ENCODE measurements at places on chromosomes 12 and 14.
A peak's percentile ranks its signal among the peaks of the same experiment; 100 is the strongest.

DNA sequence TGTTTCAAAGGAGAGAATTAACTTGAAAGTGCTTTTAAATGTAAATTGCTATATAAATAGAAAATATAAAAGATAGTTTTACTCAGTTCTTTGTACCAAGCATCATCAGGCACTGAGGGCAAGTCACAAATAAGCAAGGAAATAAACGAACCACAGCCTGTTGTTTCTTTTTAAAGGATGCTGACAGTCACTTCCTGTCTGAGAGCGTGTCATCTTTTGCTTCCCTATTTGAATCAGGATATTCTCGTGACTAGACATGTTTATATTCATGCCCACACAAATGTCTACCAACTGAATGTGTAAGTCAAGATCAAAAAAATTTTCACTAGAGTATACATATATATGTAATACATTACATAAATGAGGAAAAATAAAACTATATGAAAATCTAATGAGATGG is 31.4 kb upstream of the SLC2A13 start:
- DNase-seq = peak; percentile 73

- DNase-seq = no peak
Observed at GRCh38 chr12:104422441-104422840, 34.3 kb upstream of the CHST11 start.

DNA sequence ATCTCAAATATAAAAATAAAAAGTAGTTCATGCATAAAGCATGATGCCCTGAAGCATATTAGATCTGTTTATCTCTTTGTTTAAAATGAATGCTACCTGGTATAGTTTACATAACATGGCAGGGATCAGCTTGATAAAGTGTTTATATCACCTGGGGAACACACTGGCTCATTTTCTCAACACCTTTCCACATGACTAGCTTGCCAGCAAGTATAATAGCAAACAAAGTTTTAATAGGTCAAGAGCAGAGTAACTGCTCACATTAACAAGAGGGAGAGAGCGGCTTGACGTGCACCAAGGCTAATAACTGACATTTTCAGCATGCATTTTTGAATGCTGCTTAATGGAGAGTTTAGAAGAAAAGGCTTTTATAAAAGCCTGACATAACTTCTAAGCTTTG is 246.4 kb downstream of the EGLN3 start:
- no peak for DNase-seq

DNA sequence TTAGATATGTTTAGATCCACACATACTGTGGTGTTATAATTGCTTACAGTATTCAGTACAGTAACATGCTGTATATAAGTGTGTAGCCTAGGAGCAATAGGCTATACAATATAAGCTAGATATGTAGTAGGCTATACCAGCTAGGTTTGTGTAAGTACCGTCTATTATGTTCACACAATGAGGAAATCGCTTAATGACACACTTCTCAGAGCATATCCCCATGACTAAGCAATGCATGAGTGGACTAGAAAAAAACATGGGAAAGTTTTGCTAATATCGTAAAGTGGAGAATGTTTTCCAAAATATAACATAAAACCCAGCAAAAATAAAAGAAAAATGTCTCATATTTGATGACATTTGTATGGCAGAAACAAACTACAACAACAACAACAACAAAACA is 27.3 kb downstream of the AKAP3 start:
- DNase-seq = no peak

GRCh38 chr14:63745858-63746425 is 18.1 kb upstream of the SGPP1 start:
- DNase-seq = peak; percentile 21

- peak; percentile 74 for DNase-seq
Observed at GRCh38 chr12:52870361-52871290, 21.8 kb upstream of the KRT78 start.

DNA sequence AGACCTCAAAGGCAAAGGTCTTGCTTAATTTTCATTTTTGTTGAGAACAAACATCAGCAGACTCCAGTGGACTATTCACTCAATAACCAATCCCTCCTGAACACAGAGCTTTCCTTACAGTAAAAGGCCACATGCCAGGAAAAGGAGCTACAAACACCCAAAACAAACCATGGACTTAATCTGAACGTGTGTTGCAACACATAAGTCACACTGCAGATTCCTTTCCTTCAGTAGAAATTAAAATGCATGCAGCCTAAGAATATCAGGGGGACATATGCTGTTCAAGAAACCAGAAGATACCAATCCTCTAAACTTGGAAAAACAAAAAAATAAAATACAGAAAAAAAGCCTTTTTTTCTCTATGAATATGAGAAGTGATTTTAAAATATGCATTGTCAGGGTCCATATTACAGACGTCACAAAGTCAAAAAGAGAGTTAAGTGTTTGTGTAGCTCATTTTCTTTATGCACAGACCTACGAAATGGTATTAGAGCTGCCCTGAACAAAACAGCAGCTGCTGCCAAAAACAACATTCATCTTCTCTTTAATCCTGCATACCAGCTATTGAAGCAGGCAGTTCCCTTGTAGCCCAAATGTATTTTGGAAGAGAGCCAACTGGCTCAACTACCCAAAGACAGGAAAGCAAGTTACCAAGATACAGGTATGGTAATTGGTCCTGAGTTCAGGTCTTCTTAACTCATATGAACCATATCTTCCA is 26.2 kb downstream of the KITLG start:
- no peak for DNase-seq

- no peak for DNase-seq
Observed at GRCh38 chr14:80956102-80956501, 681 bp downstream of the TSHR start.

DNA sequence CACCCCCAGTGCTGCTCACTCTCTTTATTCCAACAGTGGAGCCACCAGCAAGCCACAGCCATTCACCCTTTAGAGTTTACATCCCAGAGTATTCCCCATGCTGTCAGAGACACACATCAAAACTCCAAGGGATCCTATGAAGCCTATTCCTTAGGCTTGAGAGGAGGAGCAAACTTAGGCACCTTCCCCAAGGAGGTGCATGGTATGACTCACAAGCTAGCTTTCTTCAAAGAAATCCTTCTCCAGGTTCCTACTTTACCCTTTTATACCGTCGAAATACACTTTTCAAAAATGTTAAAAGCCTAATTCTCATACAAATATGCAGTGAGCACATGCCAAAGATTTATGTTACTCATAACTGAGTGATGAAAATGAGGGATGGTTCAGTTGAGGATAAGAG is 175.4 kb downstream of the ETNK1 start:
- DNase-seq = no peak

DNA sequence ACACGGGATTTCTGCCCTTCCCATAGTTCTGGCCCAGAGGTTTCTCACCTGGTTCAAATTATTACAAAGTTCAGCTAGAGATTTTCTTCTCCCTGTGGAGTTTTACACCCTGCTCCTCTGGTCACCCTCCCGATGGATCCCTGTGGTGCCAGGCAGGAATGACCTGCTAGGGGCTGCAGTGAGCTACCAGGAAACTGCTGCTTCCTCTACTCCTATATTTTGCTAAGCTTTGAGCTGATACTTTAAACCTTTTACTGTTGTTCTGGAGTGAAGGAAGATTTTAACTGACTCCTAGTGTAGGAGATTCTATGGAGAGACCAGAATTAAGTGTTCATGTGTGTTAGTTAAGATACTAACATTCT is 30.4 kb upstream of the LRIG3 start:
- DNase-seq = no peak

- peak; percentile 23 for DNase-seq
Observed at GRCh38 chr14:59918824-59919569, 947 bp upstream of the LRRC9 start.

- no peak for DNase-seq
Observed at GRCh38 chr12:85266356-85266755, 13.7 kb upstream of the ALX1 start.

DNA sequence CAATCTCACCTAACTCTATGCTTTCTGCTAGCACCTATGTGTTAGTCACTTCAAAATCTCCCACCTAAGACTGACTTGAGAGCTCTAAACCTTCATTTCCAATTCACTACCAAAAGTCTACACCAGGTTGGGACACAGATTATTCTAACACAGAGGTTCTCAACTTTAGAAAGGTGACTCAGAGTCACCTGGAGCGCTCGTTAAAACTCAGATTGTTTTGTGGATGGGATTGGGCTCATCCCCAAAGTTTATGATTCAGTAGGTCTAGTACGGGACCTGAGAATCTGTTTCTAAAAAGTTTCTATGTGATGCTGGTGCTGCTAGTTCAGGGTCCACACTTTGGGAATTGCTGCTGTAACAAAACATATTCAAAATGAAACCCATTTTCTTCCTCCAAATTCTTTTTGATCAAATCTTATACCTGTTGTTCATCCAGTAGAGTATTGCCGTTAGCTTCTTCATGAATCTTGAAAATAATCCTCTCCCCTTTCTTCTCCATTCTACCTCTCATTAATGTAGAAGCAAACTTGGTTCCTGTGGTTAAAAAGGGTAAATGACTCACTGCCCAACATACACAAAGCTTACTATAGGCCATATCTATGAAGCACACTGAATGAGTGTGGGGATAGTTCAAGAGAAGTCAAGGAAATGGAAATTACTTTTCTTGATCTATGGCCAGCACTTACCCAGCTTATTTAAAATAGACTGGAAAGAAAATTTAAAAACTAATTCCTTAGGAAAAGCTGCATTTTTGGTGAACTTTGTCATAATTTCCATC is 206.7 kb downstream of the KIF21A start:
- DNase-seq = no peak

DNA sequence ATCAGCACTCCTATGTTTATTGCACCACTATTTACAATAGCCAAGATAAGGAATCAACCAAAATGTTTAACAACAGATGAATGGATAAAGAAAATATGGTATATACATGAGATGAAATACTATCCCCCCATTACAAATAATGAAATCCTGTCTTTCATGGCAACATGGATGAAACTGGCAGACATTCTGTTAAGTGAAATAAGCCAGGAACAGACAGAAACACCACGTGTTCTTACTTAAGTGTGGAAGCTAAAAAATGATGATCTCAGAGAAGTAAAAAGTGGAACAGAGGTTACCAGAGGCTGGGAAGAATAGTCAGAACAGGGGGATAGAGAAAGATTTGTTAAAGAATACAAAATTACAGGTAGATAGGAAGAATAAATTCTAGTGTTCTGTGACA is 113.7 kb upstream of the MDM1 start:
- DNase-seq = no peak

- no peak for DNase-seq
Observed at GRCh38 chr12:99549651-99550050, 97.9 kb upstream of the GARIN6 start.

- no peak for DNase-seq
Observed at GRCh38 chr12:19165451-19165850, 35.9 kb downstream of the PLEKHA5 start.

- no peak for DNase-seq
Observed at GRCh38 chr12:76891609-76892008, 12.8 kb upstream of the CSRP2 start.

All from activated CD4-positive, alpha-beta T cell treated with anti-CD3 and anti-CD28 coated beads, Interleukin-10, Interleukin-2, amounts not matched to agents 100 ng/mL and 50 ng/mL, durations not matched to agents 16 hours and 8 hours (primary cell).